Esophagus muscularis mucosa (tissue), 4 donors: ENCODE measurements at places on chromosomes 3 and 15.

GRCh38 chr15:60255390-60255789 is 142.4 kb downstream of the ANXA2 start:
- DNase-seq = no peak

DNA sequence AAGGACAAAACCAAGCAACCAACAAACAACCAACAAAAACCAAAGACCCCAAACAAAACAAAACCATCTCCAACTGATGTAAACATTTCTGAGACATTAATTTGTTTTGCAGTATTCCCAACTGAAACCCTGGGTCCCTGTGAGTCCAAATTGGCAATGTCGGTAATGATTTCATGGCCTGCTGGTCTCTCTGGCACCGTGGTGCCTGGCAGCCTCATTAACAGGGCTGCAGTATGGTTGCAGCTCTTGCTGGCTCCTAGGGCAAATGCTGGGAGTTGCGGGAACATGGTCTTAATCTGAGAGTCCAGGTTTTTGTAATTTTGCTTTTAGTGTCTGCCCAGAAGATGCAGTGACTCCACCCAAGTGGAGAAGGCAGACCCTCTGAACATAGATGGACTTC is 128.3 kb downstream of the SV2B start:
- DNase-seq = no peak

DNA sequence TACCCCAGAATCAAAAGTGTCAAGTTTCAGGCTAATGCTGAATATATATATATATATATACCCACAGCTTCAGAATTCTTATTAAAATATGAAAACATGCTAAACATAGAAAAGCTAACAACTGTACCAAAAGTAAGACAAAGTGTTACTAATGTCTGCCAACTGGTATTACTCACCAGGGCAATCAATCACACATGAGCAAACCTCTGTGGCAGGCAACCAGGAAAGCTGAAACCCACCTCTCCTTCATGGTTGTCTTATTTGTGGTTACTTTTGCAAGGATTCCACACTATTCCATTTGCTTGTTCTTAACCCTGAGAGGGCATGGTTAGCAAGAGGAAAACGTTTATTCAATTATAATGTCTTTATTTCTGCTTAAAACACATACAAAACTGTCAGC is 512.3 kb upstream of the MDFIC2 start:
- DNase-seq = no peak

- no peak for DNase-seq
These were observed 590 bp upstream of the ITGA11 start for GRCh38 chr15:68432441-68433064.

- no peak for DNase-seq
These were observed 965.0 kb downstream of the MCTP2 start for GRCh38 chr15:95196176-95196915.

- no peak for DNase-seq
These were observed 82.4 kb upstream of the HERC1 start for GRCh38 chr15:63915873-63916771.
